ENCODE measurements at places on chromosomes 5 and 9.
A peak's percentile ranks its signal among the peaks of the same experiment; 100 is the strongest.

GRCh38 chr5:60077292-60077691 lies 183.8 kb upstream of the PDE4D start:
- no peak for DNase-seq

DNA sequence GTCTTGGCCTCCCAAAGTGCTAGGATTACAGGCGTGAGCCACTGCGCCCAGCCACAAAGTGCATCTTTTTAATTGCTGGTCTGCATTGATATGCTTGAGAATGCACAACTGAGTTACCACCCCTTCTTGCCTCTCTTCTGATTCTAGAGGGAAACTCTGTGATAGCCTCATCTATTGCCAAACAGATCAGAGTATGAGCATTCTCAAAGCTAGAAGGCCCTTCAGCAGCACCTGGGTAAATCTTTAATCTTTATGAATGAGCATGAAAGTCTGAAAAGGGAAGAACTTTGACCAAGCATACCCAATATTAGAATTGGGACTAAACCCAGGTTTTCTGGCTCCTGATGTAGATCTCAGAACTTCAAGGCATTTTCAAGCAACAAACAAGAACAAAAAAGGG lies 298.3 kb upstream of the TNC start:
- no peak for DNase-seq

GRCh38 chr5:96664669-96665068 lies 2.5 kb downstream of the CAST start:
- DNase-seq: no peak

GRCh38 chr9:96418920-96419690 lies 935 bp upstream of the ZNF367 start:
- DNase-seq: peak; percentile 91

- no peak for DNase-seq
Observed at GRCh38 chr5:119016125-119016774, 27.9 kb upstream of the DTWD2 start.

DNA sequence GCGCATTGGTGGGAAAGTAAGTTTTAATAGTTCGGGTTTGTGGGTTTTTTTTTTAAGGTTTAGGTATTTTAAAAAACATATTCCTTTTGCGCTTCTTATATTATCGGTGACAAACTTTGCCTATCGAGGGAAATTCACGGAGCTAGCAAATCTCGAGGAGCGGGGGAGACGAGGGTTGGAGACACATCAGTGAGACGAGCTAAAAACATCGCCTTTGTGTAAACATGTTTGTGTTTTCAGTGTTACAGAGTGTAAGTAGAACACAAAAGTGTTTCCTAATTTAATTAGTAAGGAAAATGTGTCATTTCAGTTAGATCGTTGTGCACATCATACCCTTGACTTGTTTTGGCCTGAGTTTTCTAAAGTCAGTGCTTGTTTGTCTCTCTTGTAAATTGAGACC lies 945 bp downstream of the BTF3 start:
- no peak for DNase-seq

- DNase-seq: peak; percentile 82
Observed at GRCh38 chr5:28473531-28474107, 1435.2 kb upstream of the CDH9 start.

DNA sequence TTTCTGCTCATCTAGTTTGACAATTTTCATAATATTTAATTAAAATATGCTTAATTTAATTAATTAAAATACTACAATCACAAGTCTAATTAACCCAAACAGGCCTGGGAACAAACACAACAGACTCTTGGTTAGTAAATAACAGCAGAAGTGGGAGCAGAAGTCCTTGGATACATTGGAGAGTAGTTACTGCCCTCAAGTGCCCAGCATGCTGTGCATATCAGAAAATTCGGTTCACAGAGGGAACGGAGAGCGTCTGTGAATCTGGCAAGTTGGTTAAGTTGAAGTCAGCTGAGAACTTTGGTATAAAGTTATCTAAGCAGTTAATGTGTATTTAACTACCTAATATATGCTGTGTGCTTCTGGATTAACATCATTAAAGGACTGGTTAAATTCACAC lies 87.0 kb upstream of the ATG10 start:
- DNase-seq: no peak

DNA sequence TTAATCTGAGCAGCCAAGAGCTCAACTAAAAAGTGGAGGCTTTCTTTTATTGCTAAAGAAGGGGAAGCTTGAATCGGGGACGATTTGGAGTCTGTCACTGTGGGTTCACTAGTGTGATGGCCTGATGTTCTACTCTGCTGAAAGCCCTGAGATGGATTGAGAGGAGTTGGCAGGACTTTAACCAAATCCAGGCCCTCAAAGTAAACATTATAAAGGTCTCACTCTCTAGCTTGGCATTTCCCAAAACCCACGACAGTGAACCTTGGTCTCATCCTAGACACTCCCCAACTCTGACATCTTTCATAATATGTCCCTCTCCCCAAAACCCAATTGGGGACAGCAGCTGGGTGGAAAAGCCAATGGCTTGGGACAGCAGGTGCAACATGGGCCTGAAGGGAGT lies 32.7 kb downstream of the TMOD1 start:
- DNase-seq: no peak

- no peak for DNase-seq
Observed at GRCh38 chr5:132665574-132666080, 7.7 kb downstream of the IL13 start.

GRCh38 chr5:150293091-150293941 lies 3.7 kb upstream of the CAMK2A start:
- DNase-seq: no peak

GRCh38 chr9:34253460-34253837 lies 74.6 kb downstream of the UBAP1 start:
- no peak for DNase-seq

DNA sequence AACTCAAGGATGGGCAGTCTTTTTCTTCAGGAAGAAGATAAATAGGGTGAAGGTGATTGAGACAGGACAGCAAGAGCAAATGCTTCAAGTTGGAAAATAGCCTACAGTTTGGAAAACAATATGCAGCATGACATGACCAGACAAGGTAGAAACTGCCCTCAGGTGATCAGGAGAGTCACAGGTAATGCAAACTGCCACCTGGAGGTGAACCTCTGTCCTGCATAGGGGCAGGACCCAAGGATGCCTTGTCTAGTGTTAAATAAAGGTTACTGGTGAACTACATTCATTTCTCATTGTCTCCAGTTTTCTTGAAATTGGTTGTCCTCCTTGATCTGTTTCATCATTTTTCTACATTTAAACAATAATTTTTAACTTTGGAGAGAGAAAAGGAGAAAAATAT lies 232.1 kb downstream of the SEMA5A start:
- no peak for DNase-seq

- no peak for DNase-seq
Observed at GRCh38 chr9:125888211-125888610, 141.0 kb downstream of the PBX3 start.

- DNase-seq: no peak
Observed at GRCh38 chr5:31972558-31972957, 201.6 kb downstream of the GOLPH3 start.

- peak; percentile 65 for DNase-seq
Observed at GRCh38 chr5:39547553-39548154, 122.9 kb upstream of the DAB2 start.

GRCh38 chr9:26026423-26027100 lies 348.3 kb upstream of the TUSC1 start:
- no peak for DNase-seq

DNA sequence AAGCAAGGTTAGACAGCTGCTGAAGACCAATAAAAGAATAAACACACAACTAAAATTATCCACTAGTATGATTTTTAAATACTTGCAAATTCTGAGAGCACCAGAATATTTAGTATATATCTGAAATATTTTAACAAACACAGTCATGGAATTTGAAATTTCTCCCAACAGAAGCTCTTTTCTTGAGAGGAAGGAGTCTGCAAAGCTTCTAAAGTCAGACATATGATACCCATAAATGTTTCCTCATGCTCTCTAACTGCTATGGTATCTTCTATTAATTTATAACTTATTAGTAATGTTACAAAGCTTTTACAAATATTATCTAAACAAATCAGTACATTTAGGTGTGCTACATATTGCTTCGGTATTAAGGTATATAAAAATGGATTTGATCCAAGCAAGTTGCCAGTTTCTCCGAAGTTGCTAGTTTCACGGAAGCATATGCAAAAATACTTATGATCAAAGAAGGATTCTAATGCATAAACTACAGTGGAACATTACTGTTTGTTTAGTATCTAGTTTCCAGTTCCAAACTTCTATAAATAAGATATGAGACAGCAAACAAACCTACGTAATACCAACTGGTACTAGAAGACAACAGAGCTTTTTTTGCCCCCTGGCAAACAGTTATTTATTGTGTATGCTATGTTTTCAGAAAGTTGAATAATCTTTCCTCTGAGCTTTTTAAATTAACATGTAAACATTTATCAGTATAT lies 22.0 kb downstream of the FNIP1 start:
- DNase-seq: no peak

GRCh38 chr5:109328626-109329025 lies 81.1 kb downstream of the PJA2 start:
- DNase-seq: no peak

DNA sequence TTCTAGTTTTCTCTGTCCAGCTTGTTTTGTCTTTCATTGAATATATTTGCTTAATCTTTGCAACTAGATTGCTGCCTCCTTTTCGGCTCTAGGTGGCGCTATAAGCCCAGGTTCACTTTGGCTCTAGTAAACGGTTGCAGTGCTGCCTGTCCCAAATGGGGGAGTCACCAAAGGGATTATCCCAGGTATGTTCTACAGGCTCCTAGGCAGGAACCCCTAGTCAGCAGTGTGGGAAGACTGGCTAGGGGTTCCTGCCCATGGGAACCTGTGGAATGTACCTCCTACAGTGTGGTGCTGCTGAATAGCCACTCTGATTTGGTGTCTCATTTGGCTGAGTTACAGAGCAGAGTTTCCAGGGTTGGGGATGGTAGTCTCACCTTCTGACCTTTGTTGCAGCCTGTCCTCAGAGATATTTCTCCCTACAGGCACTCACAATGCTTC lies 85.2 kb downstream of the ARSB start:
- DNase-seq: peak; percentile 59

GRCh38 chr9:99873531-99873930 lies 32.9 kb upstream of the STX17 start:
- DNase-seq: no peak

- DNase-seq: no peak
Observed at GRCh38 chr9:16811987-16812685, 58.3 kb downstream of the BNC2 start.

- DNase-seq: peak; percentile 85
Observed at GRCh38 chr5:66307647-66308241, 163.6 kb downstream of the SREK1 start.

DNA sequence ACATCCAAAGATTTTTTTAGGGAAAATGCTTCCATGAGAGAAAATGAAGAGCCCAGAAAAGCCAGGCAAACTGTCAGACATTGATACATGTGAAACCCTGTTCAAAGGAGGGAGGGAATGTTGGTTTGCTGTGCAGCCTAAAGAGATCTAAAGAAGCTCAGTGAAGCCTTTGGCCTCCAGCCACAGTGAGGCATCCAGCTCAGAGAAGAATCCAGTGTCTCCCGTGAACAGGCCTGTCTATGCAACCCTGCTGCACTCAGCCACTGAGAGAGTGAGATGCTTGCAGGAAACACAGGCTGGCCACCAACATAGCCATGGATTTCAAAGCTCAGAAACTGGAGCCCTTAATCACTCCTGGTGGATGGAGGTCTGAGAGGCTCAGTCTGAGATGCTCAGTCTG lies 171.4 kb upstream of the PLCXD3 start:
- no peak for DNase-seq

DNA sequence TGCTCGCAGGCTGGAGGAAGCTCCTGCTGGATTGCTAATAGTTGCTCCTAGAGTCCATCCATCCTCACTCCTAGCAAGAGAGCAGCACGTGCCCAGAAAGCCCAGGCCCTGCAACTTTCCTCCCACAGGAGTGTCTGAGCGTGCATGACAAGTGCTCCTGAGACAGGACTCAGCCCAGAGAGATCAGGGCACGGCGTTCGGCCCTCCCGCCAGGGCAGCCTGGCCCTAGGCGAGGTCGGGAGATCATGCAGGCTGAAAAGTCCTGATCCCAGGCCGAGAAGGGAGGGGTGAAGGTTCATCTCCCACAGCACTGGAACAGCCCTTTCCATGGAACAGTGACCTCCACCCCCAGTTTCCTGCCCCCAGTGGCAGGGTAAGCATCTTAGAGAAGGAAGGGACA lies 94.8 kb downstream of the ROR2 start:
- DNase-seq: no peak

DNA sequence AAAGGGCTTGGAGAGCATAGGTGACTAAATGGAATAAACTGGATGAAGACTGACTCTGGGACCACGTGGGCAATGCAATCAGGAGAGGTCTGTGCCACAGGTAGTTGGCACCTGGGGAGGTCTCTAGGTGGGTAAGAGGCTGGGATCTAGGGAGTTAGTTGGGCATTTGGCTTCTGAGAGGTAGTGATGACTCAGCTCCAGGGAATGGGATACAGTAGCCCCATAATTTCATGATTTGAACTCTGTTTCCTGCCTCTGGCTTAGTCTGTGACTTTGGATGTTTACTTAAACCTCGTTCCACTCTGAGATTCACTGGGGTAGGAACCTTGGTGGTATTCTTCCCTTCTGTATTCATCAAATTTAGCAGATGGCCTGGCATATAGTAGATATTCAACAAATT lies 240.8 kb downstream of the KIF4B start:
- no peak for DNase-seq

DNA sequence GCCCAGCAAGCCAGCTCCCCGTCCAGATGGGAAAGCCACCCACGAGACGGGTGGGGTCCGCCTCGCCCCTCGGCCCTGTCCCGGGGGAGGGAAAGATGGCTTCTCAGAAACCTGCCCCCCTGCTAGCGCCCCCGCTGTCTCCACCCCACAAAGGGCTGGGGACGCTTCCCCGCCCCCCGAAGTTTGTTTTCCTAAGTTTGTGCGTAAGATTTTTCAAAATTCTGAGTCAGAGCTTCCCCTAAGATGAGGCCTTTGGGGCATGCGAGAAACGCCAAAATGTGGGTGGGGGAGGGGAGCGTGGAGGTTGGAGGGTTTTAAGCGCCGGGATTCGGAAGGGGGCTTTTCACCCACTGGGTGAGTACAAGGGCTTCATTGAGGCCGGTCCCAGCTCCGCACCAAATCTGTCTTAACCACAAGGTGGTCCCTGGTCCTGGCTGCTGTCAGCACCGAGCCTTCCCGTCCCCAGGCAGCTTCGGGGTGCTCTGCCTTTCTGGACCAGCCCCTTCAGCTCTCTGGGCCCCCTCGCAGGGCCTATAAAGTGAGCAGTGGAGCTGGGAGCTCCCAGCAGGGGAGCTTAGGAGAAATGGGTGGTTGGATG lies 32.3 kb downstream of the PRRX2 start:
- no peak for DNase-seq

- DNase-seq: no peak
Observed at GRCh38 chr9:108463932-108464606, 391.7 kb downstream of the ACTL7B start.

DNA sequence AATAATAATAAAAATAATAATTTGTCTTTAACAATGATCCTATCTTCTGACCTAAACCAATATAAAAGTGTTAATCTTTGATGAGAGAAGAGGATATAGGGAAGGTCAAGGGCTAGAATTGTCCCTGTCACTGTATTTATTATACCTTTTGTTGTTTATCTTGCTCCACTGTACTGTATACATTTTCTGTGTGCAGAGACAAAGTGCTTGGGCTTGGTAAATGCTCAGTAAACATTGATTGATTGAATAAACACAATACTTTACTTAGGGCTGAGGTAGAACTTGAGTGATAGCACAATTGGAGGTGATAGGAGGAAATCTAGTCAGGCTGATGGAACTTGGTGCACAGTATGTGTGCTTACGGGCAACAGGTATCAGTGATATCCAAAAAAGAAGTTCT lies 161.2 kb downstream of the ARRDC3 start:
- peak; percentile 9 for DNase-seq

- DNase-seq: no peak
Observed at GRCh38 chr5:82276800-82277612, 1.1 kb downstream of the RPS23 start.

GRCh38 chr5:96220610-96221390 lies 212.2 kb downstream of the PCSK1 start:
- DNase-seq: no peak
